ENCODE measurements at places on chromosomes 12 and 14.

- DNase-seq = no peak
These were observed 6.0 kb downstream of the CACNA1C start for GRCh38 chr12:2058837-2059236.

DNA sequence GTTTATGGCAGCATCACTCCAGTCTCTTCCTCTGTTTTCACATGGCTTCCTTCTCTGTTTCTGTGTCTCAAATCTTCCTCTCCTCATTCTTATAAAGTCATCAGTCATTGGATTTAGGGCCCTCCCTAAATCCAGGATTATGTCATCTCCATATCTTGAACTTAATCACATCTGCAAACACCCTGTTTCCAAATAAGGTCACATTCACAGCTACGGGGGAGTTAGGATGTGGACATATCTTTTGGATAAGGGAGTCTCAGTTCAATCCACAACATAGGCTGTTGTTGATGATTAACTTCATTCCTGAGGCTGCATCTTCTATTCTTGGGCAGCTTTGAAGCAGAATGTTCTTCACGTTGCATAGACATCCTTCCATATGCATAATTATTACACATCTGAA lies 40.3 kb upstream of the NTF3 start:
- no peak for DNase-seq

GRCh38 chr14:20417250-20418186 lies 4.2 kb upstream of the TEP1 start:
- no peak for DNase-seq

- DNase-seq = no peak
These were observed 249.9 kb upstream of the FLRT2 start for GRCh38 chr14:85280074-85280473.

- DNase-seq = no peak
These were observed 217.4 kb downstream of the C12orf42 start for GRCh38 chr12:103278329-103278728.

DNA sequence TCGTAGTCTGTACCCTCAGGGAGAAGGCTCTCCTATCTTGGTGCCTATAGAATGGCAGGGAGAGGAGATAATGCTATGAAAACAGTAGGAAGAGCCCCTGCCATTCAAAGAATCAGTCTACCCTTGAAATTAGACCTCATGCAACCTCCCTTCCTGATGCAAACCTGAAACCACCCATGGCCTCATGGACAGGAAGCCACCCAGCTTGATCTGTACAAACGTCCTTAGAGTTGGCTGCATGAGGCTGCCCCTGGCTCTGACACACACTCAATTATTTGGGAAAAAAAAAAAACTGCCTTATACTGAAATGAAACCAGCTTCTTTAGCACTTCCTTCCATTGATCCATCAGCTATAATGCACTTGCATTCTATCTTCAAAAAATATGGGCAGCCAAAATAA lies 116.6 kb upstream of the BCL2L14 start:
- no peak for DNase-seq

DNA sequence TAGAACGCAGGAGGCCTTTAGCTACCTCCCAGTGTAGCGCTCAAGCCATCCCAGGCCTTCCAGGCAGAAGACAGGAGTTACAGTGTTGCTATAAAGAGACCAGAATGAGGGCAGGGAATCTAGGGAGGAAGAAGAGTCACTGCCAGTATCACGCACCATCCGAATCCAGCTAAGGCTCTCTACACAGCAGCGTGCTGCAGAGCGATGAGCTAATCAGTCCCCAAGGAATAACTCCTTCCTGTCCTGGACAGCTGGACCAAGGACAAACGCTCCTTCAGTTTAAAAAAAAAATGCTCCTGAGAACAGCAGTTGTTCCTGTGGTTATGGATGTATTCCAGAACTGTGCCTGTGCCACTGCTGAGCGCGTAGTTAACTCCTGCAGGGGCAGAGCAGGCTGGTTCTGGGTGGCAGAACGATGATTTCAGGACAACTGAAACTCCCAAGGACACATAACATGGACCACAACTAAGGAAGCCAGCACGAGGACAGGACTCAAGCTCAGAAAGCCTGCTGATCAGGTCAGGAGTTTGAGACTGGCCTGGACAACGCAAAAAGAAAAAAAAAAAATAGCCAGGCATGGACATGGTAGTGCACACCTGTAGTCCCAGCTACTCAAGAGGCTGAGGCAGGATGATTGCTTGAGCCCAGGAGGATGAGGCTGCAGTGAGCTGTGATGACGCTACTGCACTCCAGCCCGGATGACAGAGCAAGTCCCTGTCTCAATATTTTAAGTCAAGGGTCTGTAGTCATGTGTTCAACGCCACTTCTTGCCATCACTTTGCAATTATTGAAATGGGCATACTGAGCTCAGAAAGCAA lies 2.6 kb downstream of the IFFO1 start:
- no peak for DNase-seq

GRCh38 chr12:32139064-32139421 lies 32.4 kb downstream of the BICD1 start:
- peak; percentile 31 for DNase-seq

DNA sequence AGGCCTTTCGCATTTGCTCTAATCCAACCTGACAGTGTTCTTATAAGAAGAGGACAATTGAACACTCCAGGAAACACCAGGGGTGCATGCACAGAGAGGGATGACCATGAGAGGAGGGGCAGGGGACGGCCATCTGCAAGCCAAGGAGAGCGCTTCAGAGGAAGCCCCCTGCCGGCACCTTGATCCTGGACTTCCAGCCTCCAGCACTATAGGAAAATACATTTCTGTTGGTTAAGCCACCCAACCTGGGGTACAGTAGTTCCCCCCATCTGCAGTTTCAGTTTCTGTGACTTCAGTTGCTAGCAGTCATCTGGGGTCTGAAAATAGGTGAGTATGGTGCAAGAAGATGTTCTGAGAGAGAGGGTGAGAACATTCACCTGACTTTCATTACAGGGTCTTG lies 64.7 kb downstream of the CLMN start:
- no peak for DNase-seq

Data from stimulated activated CD4-positive, alpha-beta T cell treated with anti-CD3 and anti-CD28 coated beads, Interleukin-2, amount 100 ng/mL, for 24 hours (primary cell).